ENCODE measurements at places on chromosomes 12 and 14.

- DNase-seq: no peak
These were observed 15.4 kb downstream of the RASAL1 start for GRCh38 chr12:113119980-113120669.

GRCh38 chr12:58489394-58489793 lies 430.9 kb downstream of the LRIG3 start:
- no peak for DNase-seq

GRCh38 chr12:115640929-115641328 lies 636.6 kb downstream of the MED13L start:
- DNase-seq: no peak

GRCh38 chr14:104223101-104224041 lies 85.0 kb downstream of the KIF26A start:
- no peak for DNase-seq

DNA sequence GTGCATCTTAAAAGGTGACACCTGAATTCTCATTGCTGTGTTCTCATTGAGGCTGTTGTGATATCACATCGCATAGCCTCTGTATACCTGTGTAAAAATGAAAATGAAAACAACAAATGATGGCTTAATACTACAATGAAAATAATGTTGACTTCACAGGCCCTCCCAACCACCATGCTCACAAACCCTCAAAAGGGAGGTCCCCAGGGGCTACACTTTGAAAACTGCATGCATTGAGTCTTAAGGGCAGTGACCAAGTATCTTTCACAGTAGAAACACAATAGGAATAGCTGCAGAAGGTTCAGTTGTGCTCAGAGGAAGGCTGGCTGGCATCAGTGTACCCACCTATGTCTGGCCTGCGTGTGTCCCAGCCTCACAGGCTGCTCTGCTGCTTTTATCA lies 27.6 kb upstream of the KCNK13 start:
- no peak for DNase-seq

GRCh38 chr12:87661786-87662377 lies 367.3 kb downstream of the C12orf50 start:
- DNase-seq: no peak

- no peak for DNase-seq
These were observed 64.7 kb upstream of the GNPNAT1 start for GRCh38 chr14:52856139-52856538.
